Brain (organoid and tissue), 16 donors: ENCODE measurements at places on chromosomes 16 and 17.

- no peak for DNase-seq
These were observed 149.2 kb upstream of the TBX2 start for GRCh38 chr17:61250335-61250890.

- no peak for DNase-seq
These were observed 125.4 kb downstream of the CDH13 start for GRCh38 chr16:82752172-82752571.

- DNase-seq, result no peak
These were observed 28.9 kb downstream of the RBFOX1 start for GRCh38 chr16:7361416-7362129.

- DNase-seq, result peak; percentile 79
These were observed 1.8 kb upstream of the RBFOX3 start for GRCh38 chr17:79612468-79613194.

DNA sequence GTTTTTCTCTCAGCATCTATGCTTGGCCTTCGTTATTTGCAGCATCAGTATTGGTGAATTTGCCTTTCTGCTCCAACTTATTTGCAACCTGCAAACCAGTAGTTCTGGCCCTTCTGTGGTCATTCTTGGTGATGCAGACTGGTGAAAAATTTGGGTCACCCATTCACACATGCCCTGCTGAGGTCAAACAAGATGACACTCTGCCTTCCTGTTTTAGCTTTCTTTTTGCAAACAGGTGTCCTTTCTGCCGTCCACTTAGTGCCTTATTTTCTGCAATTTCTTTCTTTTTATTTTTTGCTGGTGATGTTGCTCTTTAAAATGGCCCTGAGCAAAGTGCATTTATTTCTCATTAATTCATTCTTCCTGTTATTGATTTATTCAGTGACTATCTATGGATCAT is 31.3 kb downstream of the PLCG2 start:
- DNase-seq, result no peak

DNA sequence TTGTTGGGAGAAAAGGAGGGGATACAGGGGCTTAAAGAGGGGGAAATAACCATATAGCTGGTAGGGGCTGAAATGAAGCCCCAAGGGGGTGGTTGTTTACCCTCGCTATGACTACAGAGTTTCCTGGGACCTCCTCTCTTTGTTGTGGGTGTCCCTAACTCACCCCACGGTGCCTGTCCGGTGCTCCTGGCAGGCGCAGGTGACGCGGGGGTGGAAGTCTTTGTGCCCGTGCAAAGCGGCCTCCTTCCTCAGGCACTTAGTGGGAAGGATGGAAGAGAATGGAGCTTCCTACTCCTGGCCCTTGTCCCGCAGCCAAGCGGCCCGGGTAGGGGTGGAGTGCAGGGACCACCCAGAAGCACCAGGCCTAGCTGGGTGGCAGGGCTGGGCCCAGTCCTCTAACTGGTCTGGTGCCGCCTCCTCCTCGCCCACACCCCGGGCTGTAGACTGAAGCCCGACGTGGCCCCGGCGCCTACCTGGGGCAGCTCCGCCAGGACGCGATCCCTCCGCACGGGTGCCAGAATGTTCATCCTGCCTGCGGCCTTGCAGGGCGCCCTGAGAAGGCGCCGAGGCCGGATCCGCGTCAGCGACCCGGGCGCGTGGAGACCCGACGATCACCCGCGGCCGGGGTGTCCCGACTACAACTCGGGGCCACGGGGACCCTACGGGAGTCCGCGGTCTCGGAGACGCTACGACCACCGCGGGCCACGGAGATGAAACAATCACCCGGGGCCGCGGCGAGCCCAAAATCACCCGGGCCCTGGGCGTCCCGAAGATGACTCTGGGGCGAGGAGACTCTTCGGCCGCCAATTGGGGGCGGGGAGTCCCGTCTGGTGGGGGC is 709 bp downstream of the RAB34 start:
- no peak for DNase-seq

DNA sequence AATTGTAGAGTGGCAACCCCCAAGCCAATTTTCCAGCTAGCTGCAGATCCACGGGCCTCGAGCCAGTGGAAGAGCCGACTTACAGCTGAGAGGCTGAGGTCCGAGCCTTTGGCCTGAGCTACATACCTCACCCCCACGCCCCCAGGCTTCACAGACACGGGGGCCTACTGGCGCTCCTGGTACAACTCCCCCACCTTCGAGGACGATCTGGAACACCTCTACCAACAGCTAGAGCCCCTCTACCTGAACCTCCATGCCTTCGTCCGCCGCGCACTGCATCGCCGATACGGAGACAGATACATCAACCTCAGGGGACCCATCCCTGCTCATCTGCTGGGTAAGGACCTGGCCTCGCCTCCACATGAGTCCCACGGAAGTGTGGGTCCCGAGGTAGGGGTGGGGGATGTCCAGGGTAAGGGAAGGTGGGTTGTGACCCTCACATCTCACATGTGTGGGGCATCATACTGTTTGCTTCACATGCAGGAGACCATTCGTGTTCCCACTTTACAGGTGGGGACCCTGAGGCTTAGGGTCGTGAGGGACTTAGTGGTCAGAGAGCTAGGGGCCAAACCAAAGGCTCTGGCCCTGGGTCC is 3.4 kb downstream of the ACE start:
- no peak for DNase-seq

GRCh38 chr17:16352667-16353316 is 477 bp downstream of the CENPV start:
- no peak for DNase-seq

GRCh38 chr16:85610446-85611193 is 2.5 kb upstream of the GSE1 start:
- peak; percentile 93 for DNase-seq

DNA sequence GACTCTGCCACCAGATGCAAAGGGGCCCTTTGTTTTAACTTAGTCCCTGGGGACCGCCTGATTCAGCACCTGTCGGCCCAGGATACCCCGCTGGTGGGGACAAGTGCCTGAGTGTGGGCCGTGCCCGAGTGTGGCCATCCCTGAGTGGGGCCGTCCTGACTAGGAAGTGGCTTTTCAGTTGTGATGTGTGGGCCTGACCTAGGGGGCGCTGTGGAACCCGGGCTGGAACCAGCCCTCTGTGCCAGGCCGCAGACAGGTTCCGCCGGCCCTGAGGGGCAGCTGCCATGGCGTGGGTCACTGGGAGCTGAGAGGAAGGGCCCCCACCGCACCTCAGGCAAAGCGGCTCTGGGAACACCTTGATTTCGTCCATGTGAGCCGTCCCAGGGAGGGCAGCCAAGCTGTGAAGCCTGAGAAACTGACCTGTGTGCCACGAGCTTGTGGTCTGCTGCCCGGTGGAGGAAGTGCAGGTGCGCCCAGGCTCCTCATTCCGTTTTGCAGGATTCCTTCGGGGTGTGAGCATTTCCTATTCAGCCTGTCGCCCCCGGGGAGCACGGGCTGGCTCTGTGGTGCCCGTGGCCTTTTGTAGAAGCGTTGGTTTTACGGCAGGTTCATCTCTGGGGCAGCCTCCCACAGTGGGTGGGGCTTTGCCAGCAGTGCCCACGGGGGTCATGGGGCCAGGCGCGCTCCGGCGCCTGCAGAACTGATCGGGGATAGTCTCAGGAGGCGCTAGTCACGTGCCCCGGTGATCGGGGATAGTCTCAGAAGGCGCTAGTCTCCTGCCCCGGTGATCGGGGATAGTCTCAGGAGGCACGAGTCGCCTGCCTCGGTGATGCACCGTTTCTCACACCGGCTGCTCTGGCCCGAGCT is 5.3 kb downstream of the RPL13 start:
- DNase-seq, result peak; percentile 41

DNA sequence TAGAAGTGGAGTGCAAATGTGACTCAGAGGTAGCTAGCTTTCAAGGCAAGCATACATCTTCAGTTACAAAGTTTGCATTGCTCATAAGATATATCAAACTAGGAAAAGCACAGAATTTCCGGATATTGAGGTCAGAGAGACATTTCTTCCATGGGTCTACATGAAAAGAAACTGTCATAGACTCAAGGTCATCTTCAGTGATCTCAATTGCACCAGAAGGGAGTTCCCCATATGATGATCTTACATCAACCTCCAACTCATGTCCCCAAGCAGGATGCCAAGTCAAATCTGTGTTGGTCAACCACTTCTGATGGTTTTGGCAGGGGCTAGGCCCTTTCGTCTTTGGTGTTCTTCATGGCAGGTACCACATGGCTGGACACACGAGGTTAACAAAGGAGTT is 459.9 kb upstream of the MAF start:
- no peak for DNase-seq

DNA sequence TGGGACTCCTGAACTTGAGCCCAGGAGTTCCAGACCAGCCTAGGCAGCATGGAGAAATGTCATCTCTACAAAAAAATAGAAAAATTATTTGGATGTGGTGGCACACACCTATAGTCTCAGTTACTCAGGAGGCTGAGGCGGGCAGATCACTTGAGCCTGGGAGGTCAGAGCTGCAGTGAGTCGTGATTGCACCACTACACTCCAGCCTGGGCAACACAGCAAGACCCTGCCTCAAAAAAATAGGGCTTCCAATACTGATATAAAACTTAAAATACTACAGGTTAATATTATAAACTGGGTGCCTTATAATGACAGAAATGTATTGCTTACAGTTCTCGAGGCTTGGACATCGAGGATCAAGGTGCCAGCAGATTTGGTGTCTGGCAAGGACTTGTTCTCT is 10.6 kb downstream of the CES2 start:
- DNase-seq, result no peak

DNA sequence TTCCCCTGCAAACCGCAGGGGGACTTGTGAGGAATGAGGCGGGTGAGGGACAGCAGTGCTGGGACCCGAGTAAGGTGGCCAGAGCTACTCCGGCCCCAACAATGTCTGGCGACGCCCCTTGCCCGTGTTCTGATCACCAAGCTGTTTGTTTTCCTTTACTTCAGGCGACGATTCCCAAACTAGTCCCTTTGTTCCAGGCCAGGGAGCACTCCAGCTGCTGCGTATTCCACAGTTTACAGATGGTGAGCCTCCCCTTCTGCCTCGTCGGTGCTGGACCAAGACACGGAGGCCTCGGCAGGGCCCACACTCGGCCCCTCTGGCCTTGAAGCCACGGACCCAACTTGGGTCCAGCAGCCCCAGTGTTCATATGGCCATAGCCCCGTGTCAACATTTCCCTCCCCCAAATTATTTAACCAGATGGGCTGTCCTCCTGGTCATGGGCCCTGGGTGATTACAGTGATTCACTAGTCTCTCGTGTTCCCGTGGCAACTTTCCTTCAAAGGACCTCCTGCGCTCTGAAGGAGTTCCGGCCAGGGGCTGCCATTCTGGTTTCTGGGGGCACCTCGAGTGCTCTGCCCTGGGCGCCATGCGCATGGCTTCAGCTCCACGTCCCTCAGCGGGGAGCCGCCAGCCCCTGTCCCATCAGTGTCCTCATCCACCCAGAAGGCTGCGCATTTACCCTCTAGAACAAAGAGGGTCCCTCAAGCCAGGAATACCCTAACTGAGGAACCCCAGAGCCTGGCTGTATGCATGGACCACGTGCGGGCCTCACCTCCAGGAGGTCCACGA is 24.8 kb upstream of the MTSS2 start:
- no peak for DNase-seq

DNA sequence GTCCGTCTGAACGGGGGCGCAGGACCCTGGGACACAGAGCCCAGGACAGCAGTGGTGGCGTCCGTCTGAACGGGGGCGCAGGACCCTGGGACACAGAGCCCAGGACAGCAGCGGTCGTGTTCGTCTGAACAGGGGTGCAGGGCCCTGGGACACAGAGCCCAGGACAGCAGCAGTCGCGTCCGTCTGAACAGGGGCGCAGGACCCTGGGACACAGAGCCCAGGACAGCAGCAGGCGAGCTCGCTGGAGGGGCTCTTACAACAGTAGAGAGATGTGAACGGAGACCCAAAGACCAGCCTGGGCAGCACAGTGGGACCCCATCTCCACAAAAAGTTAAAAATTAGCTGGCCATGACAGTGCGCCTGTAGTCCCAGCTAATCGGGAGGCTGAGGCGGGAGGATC is 40.7 kb downstream of the LMF1 start:
- DNase-seq, result no peak

- no peak for DNase-seq
These were observed 1.9 kb upstream of the NFAT5 start for GRCh38 chr16:69563605-69564580.

DNA sequence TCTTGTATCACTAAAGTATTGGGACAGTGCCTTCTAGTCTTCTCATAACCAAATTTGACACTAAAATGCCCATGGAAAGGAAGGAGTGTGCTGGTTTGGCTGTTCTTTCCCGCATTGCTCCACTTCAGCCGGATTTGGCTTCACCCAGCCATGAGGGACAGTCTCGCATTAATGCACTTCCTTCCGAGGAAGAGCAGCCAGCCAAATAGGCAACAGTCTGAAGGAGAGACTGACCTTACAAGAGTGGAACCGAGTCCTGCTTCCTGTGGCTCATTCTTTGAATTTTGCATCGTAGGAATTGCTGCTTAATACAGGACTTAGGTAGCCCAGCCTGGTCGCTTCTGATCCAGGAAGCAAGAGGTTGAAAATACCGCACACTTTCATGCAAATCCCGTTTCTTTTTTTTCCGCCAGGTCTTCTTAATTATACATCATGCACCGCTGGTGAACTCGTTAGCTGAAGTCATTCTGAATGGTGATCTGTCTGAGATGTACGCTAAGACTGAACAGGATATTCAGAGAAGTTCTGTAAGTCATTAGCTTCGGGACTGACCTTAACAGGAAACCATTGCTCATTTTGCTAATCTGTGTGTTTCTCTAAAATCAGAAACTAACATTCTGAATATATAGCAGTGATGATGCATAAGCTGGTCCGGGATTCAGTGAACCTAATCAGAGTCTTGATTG is 38.2 kb downstream of the CLEC16A start:
- no peak for DNase-seq

- DNase-seq, result no peak
These were observed 21.6 kb upstream of the TNRC6C start for GRCh38 chr17:77936881-77937280.

DNA sequence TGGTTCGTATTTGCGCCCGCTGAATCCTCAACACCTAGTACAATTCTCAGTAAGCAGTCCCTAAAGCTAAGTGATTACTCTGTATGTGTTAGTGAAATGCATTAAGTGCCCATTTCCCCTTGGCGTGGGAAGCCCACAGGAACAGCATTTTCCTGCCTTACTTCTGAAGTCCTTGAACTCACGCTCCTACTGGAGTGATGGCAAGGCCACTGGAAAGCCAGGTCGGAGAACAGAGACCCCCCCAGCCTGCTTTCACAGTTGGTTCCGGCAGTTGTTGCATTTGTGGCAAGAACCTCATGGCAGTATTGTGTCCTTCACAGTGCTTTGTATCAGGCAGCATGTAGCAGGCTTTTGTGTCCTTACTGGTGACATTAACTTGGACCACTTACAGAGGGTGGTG is 340.7 kb downstream of the CDH13 start:
- no peak for DNase-seq
